ENCODE measurements at places on chromosomes 2 and 18.

DNA sequence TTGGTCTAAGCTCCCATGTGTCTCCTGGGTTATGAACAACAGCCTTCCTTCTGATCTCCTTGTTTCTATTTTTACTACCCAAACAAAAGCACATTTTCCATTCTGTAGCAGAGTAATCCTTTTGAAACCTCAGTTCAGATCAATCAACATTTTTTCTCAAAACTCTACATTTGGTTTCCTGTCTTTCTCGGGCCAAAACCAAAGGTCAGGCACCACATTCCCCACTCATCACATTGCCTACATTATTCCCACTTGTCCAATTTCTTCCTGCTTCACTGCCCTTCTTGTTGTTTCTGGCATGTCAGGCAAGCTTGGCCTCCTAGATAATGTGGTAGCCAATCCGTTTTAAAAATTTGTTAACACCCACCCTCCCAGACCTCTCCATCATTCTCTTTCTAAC lies 196.8 kb downstream of the PPP1R1C start:
- DNase-seq, result no peak

GRCh38 chr2:147649286-147649685 lies 195.5 kb upstream of the ACVR2A start:
- no peak for DNase-seq

- DNase-seq, result peak; percentile 46
These were observed 891 bp downstream of the CAB39 start for GRCh38 chr2:230713331-230714135.

DNA sequence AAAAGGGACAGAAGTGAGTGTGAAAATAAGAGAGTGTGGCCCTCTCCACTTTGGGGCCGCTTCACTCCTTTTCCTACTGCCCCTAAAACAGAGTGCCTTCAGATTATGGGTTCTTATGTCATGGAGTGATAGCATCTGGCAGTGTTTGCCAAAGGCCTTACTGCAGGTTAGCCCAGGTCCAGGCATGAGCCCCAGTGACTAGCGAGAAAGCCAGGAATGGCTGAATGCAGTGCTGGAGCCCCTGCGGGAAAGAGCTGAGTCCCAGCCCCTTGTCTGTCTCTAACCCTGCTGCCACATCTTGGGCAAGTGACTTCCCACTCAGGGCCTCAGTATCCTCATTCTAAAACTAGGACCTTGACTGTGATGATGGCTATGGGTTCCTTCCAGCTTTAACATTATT lies 6.0 kb downstream of the IGFBP5 start:
- DNase-seq, result no peak

GRCh38 chr2:12715258-12716031 lies 1.3 kb upstream of the TRIB2 start:
- DNase-seq, result no peak

- DNase-seq, result no peak
These were observed 498.2 kb upstream of the TCF4 start for GRCh38 chr18:56086176-56086575.

- no peak for DNase-seq
These were observed 550.7 kb downstream of the RIT2 start for GRCh38 chr18:42564761-42565160.

GRCh38 chr2:134365356-134365755 lies 111.5 kb downstream of the MGAT5 start:
- DNase-seq, result no peak

DNA sequence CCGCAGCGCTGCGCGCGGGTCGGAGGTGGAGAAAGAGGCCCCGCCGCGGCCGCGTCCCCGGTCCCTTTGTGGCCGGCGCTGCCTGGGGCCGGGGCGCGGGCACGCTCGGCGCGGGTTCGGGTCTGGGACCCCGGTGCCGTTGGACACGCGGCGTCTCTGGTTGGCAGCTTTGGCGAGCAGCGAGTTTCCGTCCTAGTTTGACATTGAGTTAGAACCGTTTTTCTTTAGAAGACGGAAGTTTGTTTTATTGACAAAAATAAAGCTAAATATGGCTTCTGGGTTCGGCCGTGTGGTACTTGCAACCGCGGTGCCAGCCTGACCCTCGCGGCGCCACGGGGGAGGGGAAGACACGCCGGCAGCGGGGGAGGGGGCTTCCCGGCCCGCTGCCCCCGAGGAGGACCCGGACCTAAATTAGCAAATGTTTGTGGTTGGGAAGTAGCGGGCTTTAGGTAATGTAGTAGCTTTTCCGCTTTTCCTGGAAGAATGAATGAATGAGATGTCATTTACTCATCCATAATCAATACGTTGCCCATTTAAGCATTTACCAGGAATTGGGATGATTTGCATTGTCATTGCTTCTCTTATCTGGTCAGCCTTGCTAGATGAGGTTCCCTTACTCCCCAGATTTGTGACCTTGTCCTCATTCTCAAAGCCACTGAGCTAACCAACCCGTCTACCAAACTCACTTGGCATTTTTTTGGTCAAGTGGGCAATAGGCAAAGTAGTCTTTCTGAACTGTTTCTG lies 530 bp downstream of the GALNT1 start:
- no peak for DNase-seq

GRCh38 chr2:9460441-9461017 lies 13.8 kb upstream of the IAH1 start:
- DNase-seq, result no peak

- no peak for DNase-seq
These were observed 127.9 kb downstream of the SH3RF3 start for GRCh38 chr2:109256921-109257320.

DNA sequence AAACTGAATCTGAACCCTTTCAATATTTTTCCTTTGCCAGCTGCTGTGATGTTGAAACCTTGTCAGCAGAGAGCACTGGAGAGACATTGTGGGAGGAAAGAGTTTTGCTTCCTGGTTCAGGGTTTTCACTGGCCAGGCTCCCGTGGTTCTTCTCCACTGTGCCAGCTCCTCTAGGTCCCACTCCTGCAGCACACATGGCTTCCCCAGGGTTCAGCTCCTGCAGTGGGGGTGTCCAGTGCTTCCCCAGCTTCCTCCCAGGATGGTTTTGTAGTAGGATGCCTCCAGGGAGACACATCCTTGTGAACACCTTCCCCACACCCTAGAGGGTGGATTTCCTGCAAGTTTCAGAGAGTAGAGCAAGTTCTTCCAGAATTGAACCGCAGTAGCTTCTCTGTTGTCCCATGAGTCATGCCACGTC lies 24.0 kb upstream of the SULT1C3 start:
- DNase-seq, result peak; percentile 55

- no peak for DNase-seq
These were observed 6.5 kb downstream of the TMEM17 start for GRCh38 chr2:62499430-62500060.

GRCh38 chr2:45922577-45922988 lies 271.1 kb downstream of the PRKCE start:
- no peak for DNase-seq

DNA sequence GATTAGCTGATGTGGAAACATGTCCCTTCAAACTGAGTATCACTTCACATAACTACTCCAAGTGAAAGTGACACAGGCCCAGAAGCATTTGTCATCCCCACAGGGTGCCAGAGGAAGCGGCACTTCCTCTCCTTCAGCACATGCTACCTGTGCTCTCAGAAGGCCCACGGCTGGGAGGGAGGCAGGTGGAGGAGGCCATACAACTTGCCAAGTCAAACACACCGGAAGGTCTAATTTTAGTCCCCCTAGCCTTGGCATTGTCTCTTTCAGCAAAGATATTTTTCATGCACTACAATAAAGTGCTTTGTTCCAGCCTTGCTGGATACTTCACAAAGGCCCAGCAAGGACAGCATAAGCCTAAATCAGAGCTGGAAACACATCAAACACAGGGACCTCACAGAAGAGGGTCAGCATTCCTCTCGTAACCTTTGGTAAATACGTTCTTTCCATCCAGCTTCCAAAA lies 38.0 kb downstream of the VSNL1 start:
- DNase-seq, result peak; percentile 96

DNA sequence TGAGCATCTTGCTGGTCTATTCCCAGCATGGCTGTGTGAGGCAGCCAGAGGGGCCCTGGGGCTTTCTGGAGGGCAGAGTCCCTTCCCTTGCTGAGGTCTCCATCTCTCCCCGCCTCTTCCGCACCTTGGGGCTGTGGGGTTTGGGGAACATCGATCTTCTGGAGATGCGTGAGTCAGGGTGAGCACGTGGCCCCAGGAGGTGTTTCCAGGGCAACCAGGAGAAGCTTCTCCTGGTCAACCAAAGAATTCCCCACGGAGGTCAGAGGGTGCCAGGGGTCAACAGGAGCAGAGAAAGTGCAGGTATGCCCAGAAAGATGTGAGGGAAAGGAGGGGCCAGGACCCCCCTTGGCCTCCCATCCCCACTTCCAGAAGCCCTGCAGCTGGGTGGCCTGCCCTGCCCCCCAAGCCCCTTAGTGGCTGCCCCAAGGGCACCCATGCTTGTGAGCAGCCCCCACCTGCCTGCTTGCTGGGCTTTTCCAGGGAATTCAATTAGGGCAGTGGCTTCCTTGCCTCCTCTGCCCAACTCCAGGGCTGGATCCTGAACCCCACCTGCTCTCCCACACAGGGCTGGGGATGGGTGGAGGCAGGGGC lies 2.8 kb upstream of the PROM2 start:
- no peak for DNase-seq

GRCh38 chr2:58202404-58202803 lies 38.7 kb downstream of the FANCL start:
- DNase-seq, result no peak

GRCh38 chr2:71674158-71674851 lies 220.9 kb downstream of the DYSF start:
- DNase-seq, result no peak

GRCh38 chr2:64804651-64805050 lies 150.9 kb upstream of the SERTAD2 start:
- DNase-seq, result no peak

- peak; percentile 68 for DNase-seq
These were observed 7.6 kb upstream of the MSTN start for GRCh38 chr2:190069936-190070696.

DNA sequence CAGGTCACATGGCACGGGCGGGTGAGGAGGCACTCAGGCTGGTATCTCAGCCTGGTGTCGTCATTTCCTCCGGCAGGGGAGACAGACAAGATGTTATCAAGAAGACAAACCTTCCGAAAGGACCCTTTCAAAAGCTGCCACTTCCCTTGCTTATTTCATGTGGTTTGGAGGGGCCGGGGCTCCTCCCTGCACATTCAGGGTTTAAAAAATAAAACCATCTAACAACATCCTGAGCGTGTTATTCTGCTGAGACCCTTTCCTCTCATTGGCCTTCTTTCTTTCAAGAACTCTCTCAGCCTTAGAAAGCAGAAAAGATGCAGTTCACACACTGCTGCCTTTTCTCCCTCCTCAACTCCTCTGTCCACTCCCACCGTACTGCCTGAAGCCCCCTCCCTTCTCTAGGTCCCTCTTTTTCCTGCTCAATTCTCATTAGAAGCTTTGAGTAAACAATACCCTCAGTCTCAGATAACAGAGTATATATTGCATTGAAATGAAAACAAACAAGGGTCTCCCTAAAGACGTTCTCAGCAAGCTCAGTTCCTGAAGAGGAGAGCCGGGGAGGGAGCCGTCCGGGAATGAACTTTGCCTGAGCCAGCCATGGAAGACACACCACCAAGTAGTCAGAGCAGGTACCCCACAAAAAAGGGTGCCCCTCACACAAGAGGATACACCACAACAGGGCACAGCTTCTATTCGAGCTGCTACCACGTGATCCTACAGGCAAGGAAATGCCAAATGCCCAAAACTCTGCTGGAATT lies 9.7 kb downstream of the SMAD7 start:
- no peak for DNase-seq

DNA sequence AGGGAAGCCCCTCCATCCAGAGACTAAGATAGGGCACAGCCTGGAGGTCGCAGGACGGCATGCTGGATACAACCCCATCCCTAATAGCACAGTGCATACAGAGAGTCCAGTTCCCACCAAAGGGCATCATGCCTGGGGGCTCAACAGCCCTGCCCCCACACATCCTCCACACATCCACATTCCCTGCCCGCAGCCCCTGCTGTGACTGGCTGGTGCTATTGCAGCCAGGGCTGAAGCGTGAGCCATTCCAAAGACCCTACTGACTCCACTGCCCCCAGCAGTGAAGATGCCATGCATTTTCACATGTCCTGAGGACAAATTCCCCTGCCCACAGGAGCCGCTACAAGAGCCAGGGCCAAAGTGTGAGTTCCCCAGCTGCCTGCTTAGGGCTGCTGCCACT lies 641.6 kb downstream of the METTL4 start:
- no peak for DNase-seq

GRCh38 chr18:12162786-12163185 lies 69.1 kb downstream of the ANKRD62 start:
- DNase-seq, result no peak

DNA sequence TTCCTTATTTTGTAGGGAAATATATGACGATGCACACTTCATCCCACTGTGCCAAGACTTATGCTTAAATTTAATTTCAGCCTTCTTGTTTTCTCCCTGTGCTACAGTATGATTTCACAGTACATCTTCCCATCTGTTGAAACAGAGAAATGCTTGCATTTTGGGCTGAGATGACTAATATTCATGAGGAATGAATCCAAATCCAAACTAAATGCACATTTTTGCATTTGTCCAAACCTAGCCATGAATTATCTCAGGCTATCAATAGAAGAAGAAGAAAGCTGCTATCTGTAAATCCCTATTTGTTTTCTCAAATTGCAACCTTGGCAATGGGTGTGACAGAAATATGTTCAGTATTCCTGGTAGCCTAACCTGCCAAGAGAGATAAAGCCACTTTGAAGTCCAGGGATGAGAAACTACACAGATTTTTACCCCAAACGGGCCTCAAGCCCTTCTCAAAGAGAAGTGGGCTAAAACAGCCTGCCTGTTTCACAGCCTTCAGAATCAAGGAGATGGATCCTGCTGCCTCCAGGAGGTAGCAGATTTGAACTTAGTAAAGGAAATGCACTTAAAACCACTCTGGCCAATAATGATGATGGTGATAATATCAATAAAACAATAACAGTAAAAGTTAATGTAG lies 306.9 kb upstream of the NT5C1B start:
- peak; percentile 27 for DNase-seq

DNA sequence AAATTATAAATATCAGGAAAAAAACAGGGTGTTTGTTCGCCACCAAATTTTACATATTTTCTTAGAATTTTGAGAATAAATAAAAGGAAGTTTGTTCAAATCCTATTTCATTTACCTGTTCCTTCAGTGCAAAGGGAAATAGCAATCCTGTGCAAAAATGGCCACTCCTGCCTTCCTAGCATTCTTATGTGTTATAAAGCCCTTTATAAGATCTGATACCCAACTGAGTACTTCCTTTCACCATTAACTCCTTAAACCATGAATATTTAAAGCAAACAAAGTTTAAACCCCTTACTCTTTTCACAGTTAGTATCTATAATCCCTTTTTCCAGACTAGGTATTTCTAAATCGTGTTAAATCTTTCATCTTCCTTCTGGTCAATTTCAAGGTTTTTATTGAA lies 427.8 kb downstream of the NR4A2 start:
- DNase-seq, result no peak

- DNase-seq, result no peak
These were observed 8.3 kb downstream of the CAPG start for GRCh38 chr2:85401844-85402243.

GRCh38 chr2:241084856-241085444 lies 17.1 kb downstream of the MTERF4 start:
- no peak for DNase-seq

- DNase-seq, result no peak
These were observed 44.0 kb downstream of the KLF7 start for GRCh38 chr2:207121784-207122183.
